ENCODE measurements at places on chromosomes 1 and 21.

GRCh38 chr1:20402585-20403422, 83.2 kb downstream of the CAMK2N1 start:
- DNase-seq: no peak

GRCh38 chr1:69129538-69129937, 438.2 kb upstream of the LRRC7 start:
- no peak for DNase-seq

DNA sequence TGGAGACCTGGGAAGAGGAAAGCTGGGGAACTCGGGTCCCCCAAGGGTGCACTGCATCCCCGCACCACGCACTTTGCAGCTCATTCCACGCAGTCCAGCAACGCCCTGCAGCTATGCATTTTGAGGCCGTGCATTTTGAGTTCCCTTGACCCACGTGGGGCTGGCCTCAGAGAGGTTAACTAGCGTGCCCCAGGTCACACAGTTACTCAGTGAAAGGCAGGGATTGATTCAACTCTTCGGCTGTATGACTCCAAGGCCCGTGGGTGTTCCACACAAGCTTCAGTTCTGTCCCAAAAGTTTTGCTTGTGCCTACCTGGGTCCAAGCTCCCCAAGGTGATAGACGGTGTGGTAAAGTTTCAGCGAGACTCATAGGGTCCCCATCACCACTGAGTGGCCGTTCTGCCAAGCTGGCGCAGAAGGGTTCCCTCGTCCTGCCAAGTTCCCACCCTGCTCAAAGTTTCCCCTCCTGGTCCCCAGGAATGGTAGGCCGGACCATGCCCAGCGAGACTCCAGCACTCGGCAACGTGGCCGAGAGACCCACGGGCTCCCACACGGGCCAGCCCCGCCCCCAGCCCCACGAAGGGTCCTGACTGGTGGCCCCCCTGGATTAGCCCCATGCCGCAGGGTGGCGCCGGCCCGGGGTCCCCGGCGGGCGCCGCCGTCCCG, 611 bp downstream of the HSPG2 start:
- DNase-seq: no peak

- DNase-seq: peak; percentile 22
Observed at GRCh38 chr1:181424786-181425403, 58.4 kb upstream of the CACNA1E start.

GRCh38 chr1:43313771-43314170, 13.0 kb downstream of the TIE1 start:
- DNase-seq: no peak

- no peak for DNase-seq
Observed at GRCh38 chr1:89262643-89263042, 10.0 kb downstream of the GBP5 start.

DNA sequence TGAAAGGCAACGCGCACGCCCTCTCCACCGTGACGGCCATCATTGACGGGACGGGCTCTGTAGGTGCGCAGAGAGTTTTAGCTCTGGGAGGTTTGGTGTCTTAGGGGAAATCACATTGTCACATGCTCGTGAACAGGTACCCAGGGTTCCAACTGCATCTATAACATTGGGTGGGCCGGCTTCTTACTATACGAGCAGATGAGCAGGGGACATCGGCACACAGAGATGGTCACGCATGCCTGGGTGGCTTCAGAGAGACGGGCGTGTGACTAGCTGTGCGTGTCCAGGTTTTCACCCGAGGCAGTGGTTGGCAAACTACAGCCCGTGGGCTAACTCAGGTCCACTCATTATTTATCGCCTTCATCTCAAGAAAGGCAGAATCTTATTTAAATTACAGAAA, 54.7 kb downstream of the SLC37A1 start:
- DNase-seq: no peak

DNA sequence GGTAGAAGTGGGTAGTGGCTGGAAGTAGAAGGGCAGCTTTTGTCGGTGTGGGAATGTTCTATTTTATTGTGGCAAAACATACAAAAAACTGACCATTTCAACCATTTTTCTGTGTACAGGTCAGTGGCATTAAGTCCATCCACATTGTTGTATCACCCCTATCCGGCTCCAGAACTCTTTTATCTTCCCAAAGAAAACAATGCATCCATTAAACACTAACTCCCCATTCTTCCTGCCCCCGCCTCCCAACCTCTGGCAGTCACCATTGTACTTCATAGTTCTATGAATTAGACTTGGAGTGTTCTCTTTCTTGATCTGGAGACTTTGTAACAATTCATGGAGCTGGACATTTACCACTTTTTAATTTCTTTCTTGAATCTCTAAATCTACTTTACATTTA, 55.7 kb downstream of the DEGS1 start:
- no peak for DNase-seq

DNA sequence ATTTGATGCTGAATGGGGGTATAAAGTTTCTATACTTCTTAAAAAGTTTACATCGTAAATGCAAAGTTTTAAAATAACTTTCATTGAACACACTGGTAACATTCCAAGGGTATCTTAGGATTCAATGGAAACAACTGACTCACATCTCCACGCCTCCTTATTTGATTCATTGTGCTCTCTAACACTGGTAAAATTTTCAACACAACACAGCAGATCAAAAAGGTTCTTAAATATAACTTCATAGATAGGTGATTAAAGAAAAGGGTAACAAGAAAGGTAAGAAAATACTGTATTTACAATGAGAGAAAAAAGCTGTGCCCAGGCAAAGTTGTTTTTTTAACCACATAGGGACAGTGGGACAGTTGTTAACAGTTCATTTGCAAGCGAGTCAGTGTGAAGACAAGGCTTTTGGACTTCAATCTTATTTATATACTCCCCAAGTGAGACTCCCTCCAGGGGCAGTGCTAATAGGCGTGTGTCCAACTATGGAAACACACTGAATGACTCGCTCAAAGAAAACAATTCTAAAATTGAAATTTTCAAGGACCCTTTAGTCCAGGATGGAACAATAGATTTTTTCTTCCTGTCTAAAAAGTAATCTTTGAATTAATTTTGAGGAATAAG, 140.5 kb downstream of the TIAM1 start:
- DNase-seq: no peak

- DNase-seq: no peak
Observed at GRCh38 chr1:175540896-175541645, 202.3 kb downstream of the TNR start.

DNA sequence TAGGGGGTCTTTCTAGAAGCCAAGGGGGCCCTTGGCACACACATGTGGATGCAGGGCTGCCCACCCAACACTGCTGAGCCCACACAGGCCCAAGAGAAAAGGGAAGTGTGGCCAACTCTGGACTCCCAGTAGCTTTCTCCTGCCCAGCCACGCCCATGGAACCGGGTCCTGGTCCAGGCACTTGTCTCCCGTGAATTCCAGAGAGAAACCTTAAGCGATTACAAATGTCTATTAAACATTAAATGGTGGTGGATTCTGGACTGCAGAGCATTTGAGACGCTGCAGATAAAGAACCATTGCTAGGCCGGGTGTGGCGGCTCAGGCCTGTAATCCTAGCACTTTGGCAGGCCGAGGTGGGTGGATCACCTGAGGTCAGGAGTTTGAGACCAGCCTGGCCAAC, 100.6 kb upstream of the ARHGEF16 start:
- DNase-seq: no peak

GRCh38 chr1:23657659-23658275, 33.8 kb upstream of the RPL11 start:
- no peak for DNase-seq

GRCh38 chr1:61141288-61142042, 59.1 kb downstream of the NFIA start:
- peak; percentile 81 for DNase-seq

- peak; percentile 77 for DNase-seq
Observed at GRCh38 chr1:206663832-206664652, 20.7 kb upstream of the MAPKAPK2 start.

DNA sequence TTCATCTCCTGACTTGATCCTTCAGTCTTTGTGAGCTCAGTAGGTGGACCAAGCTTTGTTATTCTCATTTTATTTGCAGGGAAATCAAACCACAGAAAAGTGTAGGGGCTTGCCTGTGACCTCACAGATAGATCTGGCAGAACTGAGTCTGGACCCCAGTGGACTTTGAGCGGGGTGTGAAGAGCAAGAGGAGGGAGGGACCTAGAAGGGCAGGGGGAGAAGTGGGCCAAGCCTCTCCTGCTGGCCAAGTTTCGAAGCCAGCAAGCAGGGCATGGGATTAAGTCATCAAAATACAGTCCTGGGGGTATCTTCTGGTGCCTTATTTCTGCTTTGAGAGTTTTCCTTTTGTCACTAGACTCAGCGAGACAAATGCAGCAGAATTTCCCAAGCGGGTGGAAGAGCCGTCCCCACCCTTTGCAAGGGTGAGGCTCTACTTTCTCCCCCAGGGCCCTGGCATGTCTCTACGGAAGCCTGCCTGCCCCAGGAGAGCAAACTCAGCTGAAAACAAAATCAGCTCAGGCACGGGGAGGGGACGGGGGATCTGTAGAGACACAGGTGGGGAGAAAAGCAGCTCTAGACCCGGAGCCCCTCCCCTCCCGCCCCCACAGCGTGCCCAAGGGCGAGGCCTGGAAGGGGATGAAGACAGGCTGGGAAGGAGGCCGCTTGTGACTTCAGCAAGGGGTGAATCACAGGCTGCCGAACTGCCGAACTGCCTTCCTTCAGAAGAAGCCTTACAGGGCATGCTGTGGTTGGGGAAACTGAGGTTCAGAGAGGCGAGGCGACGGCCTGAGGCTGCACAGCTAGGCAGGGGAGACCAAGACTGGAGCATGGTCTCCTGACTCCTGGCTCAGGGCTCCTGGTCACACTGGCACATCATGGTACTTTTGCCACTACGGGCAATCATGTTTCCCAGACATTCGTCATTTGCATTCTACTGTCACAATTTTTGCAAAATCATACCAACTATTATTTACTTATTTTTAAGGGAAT, 19.2 kb downstream of the PKP1 start:
- DNase-seq: no peak

GRCh38 chr1:101262060-101262459, 25.2 kb downstream of the S1PR1 start:
- no peak for DNase-seq

- DNase-seq: peak; percentile 71
Observed at GRCh38 chr1:54950006-54950368, 30.4 kb upstream of the TMEM61 start.

- DNase-seq: no peak
Observed at GRCh38 chr1:231853588-231854207, 227.1 kb downstream of the DISC1 start.

GRCh38 chr1:248818505-248819374, 7.0 kb downstream of the SH3BP5L start:
- no peak for DNase-seq

DNA sequence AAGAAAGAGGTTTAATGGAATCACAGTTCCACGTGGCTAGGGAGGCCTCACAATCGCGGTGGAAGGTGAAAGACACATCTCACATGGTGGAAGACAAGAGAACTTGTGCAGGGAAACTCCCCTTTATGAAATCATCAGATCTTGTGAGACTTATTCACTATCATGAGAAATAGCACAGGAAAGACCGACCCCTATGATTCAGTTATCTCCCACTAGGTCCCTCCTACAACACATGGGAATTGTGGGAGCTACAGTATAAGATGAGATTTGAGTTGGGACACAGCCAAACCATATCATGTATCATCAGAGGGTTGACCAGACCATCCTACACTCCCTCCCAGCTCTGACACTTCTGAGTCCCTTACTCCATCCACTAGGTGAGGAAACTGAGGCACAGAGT, 143.9 kb upstream of the KLHDC7A start:
- no peak for DNase-seq

DNA sequence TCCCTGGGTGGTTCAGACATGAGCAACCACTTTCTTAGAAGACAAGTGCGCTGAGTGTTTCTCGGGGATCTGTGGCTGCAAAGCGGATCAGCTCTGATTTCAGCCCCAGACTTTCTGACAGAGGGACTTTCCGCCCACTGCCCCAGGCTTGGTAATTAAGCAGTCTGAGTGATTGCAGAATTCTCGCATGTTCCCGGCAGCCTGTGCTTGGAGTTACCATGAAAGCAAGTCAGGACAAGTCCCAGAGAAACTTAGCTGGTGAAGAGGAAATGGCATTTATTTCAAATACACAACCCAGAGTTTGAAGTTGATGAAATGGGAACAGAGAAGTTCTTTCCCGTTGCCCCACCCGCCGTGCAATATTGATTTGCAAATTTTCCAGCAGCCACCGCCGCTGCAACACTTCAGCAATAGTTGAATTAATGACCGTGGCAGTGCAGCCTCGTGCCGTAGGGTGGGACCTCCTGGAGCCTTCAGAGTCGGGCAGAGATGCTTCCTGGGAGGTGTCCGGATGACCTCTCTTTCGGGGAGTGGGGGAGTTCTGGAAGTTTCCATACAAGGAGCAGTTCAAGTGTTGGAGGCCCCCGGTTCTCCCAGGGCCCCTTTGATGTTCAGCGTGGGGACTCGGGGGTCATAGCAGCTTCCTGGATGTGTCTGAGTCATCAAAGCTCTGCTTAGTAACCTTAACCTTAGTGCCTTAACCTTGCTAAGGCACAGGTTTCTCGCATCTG, 134.7 kb downstream of the KAZN start:
- DNase-seq: no peak

DNA sequence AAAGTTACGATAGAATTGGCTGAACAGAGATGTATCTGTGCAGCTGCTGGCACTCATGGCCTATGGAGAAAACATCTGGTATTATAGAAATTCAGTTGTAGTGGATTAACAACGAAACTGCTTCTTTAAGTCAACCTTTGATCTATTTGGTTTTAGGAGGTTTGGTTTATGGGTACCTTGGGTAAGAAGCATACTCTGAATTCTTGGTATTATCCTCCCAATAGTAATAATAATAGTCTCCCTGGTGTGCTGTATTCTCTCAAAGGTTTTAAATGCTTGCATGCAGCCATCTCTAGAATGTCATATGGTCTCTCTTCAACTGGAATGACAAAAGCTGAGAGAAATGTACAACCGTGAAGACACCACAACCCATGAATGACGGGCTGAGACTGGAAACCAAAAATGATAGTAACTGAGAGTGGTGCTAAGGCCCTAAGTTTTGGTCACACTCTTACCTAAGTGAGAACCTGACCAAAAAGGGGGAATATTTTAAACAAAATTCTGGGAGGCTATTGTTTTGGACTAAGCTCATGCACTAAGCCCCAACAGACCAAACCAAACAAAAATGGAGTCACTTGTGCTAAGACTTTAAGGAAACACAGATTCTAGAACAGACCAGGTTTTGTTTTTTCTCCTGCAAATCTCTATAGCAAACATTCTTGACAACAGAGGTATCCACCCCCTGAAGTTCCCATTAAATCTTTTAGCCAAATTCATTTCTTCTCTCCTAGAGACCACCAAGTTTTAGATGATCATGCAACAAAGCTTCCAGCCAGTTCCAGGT, 17.6 kb upstream of the TMEM61 start:
- no peak for DNase-seq

DNA sequence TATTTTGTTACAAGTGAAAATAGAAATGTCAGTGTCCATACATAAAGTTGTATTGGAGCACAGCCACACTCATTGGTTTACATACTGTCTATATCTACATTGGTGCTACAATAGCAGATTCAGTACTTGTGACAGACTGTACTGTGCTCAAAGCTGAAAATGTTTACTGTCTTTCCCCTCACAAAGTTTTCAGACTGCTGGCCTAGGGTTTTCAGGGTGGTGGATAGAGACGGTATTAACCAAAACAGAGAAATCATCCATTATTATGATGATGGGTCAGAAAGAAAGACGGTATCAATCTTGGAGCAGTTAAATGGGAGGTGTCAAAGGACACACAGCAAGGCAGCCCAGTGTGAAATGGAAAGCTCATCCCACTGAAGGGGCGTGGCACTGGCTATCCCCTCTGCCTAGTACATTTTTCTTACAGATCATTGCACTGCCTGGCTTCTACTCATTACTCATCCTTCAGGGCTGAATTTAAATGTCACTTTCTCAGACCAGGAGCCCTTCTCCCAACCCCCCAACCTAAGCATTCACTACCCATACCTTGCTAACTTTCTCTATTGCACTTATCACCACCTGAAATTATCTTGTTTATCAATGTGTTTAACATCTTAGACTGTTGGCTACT, 10.2 kb downstream of the JAK1 start:
- no peak for DNase-seq

All from SHP77 treated with DMSO at 0.1 percent for 48 hours (cell line).